Natural killer cell (primary cell): ENCODE measurements at places on chromosomes 6 and 20. TPM values are rescaled to one million over a fixed set of nuclear protein-coding genes. Genes with fewer than 3 reads are reported as not detected.

TINAG gene
- total RNA-seq, result not detected

RNGTT gene
- total RNA-seq, result 23.1 TPM

GDAP1L1 gene
- not detected for total RNA-seq

BNIP5 gene
- total RNA-seq, result not detected

PRKN gene
- total RNA-seq, result 1.9 TPM

MCHR2 gene
- not detected for total RNA-seq

GRCh38 chr6:136886091-136886490 lies 36.0 kb upstream of the SLC35D3 start:
- no peaks in the 10 kb centered on the region for H3K27me3 ChIP-seq
- H3K4me1 ChIP-seq, result no peaks in the 10 kb centered on the region
- no peaks in the 10 kb centered on the region for H3K36me3 ChIP-seq
- H3K27ac ChIP-seq, result no peak overlapping the region

DNA sequence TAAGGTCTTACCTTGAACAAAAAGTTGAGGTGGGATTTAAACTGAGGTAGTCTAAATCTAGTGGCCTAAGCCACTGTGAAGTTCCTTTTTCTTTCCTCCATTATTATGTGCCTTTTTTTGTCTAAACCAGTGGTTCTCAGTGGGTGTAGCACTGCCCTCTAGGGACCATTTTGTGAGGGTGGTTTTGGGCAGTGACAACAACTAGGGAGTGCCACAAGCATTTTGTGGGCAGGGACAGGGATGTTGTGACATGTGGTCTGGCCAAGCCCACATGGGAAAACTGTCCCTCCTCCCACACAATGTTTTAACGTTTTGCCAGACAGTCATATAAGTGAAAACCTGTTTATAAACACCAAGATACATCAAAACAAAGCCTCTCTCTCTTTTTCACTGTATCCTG lies 899.4 kb upstream of the FLRT3 start:
- H3K27me3 ChIP-seq, result no peaks in the 10 kb centered on the region
- H3K4me1 ChIP-seq, result no peaks in the 10 kb centered on the region
- no peaks in the 10 kb centered on the region for H3K36me3 ChIP-seq
- no peak overlapping the region for H3K4me3 ChIP-seq
- no peak for DNase-seq

DNA sequence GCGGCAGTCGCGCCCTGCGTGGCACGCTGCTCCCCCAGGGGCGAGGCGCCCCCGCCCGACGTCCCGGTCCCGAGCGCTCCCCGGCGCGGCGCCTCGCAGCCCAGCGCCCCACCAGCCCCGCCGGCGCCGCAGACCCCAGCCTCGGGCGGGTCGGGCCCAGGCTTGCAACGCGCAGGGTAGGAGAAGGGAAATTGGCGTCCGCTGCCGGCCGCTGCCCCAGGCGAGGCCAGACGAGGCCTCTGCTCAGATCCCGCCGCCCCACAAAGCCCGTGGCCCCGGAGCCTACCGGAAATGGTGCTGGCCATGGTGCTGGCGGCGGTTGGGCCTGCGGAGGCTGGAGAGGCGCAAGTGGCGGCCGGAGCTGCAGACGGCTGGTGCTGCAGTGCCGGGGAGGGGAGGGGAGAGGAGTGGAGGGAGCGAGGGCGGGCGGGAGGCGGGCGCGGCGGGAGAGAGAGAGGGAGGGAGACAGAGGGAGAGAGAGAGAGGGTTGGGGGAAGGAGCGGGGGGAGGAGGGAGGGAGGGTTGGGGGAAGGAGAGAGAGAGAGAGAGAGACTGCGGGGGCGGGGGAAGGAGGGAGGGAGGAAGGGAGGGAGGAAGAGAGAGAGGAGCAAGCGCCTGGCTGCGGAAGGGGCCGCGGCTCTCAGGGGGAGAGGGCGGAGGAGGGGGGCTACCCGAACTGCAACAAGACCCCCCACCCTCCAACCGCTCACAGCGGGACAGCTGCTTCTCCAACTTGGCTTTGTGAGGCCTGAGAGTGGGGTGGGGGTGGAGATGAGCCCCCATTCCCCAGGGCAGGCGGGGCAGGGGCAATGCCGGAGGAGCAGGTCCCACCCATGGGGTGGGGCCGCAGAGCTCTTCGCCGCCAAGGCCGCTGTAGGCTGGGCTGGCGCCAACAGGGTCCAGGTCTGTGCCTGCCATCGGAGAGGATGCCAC lies at the start of gene STMN3:
Gene STMN3, minus strand, starts transcription at position 384 of the 933 bp plus-strand sequence. Its CDS starts 79 bp downstream, at position 305.
- H3K4me3 ChIP-seq, result peak within 1 kb of the TSS; percentile 32
- H3K36me3 ChIP-seq, result no peaks in the 10 kb centered on the region
- peaks cover 12% of the 10 kb centered on the region for H3K27me3 ChIP-seq
- peaks cover 37% of the 10 kb centered on the region for H3K4me1 ChIP-seq
- DNase-seq, result peak; percentile 70

GRCh38 chr20:58241766-58242465 lies 13.5 kb upstream of the ANKRD60 start:
- no peak overlapping the region for H3K4me3 ChIP-seq
- no peak overlapping the region for H3K27ac ChIP-seq
- no peaks in the 10 kb centered on the region for H3K27me3 ChIP-seq
- H3K36me3 ChIP-seq, result peaks cover 38% of the 10 kb centered on the region
- H3K4me1 ChIP-seq, result no peaks in the 10 kb centered on the region
- no peak for DNase-seq

DNA sequence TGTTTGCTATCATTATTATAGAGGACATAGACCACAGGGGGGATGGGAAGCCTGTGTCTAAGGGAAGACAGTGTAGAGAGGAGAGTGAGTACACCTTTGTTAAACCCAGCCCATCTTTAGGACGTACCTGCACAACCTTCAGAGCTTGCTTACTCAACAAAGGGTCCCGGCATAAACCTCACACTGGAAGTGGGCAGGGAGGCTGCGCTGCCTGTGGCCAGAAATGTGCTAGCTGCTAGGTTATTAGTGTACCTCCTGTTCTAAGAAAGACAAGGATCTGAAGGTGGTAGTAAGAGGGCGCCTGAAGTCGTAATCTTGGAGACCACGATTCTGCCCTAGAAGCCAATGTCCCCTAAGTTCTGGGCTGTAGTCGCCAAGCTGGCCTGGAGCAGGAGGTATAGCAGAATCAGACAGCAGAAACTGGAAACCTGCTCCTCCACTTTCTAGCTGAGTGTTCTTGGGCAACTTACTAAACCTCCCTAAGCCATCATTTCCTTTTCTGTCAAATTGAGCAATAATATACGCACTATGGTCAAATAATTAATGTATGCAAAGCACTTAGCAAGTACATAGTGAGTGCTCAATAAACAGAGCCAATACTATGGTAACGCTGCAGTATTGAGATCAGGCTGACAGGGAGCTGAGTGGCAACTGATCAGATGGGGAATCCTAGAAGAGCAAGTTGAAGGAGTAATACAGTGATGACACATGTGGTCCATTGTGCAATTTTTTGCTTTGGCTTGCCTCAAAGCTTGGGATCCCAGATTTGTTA lies 16.8 kb upstream of the AKIRIN2 start:
- H3K4me1 ChIP-seq, result peaks cover 30% of the 10 kb centered on the region
- H3K36me3 ChIP-seq, result no peaks in the 10 kb centered on the region
- peak; percentile 47 for DNase-seq

GRCh38 chr6:158170656-158171081 lies 2.5 kb downstream of the GTF2H5 start:
- no peak for DNase-seq
- H3K4me3 ChIP-seq, result no peak overlapping the region
- no peaks in the 10 kb centered on the region for H3K27me3 ChIP-seq

DNA sequence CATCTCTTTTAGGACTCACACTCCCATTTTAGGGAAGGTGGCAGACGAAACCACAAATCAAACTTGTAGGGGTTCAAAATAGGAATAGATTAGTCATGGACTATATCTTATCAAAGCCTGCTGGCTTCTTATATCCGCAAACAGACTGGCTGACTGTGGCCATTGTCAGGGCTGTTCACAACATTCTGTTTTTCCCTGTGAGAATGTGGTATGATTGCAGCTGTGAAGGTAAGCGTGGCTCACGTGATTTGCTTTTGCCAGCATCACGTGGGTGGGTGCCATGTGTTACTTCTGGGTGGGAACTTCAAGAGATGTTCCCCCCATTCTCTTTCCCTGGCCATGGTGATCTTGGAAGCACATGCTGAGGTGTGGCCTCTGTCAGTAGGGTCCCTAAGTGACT lies 5.9 kb downstream of the IP6K3 start:
- H3K4me1 ChIP-seq, result no peaks in the 10 kb centered on the region
- H3K36me3 ChIP-seq, result no peaks in the 10 kb centered on the region
- H3K4me3 ChIP-seq, result no peak overlapping the region
- H3K27ac ChIP-seq, result no peak overlapping the region
- DNase-seq, result no peak

DNA sequence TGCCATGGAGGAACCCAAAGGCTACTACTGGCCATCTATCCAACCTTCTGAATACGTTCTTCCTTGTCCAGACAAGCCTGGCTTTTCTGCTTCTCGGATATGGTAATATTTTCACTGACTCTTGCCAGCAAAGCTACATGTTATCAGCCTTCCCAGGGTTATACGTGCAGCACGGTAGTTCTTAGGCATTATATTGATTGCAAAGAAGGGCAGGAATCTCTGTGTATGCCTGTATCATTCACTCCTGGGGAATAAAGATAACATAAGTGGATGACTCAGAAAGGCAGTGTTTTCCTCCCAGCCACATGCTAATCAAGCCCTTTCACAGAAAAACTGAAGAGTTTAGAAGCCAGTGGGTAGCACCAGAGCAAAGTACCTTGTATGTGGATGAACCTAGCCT lies 98.7 kb downstream of the ADGRG6 start:
- no peaks in the 10 kb centered on the region for H3K36me3 ChIP-seq
- H3K27ac ChIP-seq, result no peak overlapping the region
- H3K27me3 ChIP-seq, result no peaks in the 10 kb centered on the region

GRCh38 chr6:170008294-170008785 lies 256.9 kb downstream of the ERMARD start:
- H3K27me3 ChIP-seq, result no peaks in the 10 kb centered on the region
- peaks cover 6% of the 10 kb centered on the region for H3K4me1 ChIP-seq
- no peak overlapping the region for H3K4me3 ChIP-seq
- H3K36me3 ChIP-seq, result no peaks in the 10 kb centered on the region
- peak; percentile 6 for DNase-seq

- no peaks in the 10 kb centered on the region for H3K36me3 ChIP-seq
- no peaks in the 10 kb centered on the region for H3K27me3 ChIP-seq
- no peak overlapping the region for H3K4me3 ChIP-seq
- H3K4me1 ChIP-seq, result no peaks in the 10 kb centered on the region
- no peak overlapping the region for H3K27ac ChIP-seq
- no peak for DNase-seq
Measured at GRCh38 chr20:61957961-61958715, 107.5 kb downstream of the TAF4 start.

- DNase-seq, result no peak
- no peak overlapping the region for H3K27ac ChIP-seq
- no peaks in the 10 kb centered on the region for H3K36me3 ChIP-seq
- H3K4me3 ChIP-seq, result no peak overlapping the region
Measured at GRCh38 chr6:86848986-86849385, 88.3 kb upstream of the HTR1E start.
